ENCODE measurements at places on chromosomes 4 and X.

- no peak for DNase-seq
These were observed 81.2 kb downstream of the ABLIM2 start for GRCh38 chr4:8077181-8078108.

DNA sequence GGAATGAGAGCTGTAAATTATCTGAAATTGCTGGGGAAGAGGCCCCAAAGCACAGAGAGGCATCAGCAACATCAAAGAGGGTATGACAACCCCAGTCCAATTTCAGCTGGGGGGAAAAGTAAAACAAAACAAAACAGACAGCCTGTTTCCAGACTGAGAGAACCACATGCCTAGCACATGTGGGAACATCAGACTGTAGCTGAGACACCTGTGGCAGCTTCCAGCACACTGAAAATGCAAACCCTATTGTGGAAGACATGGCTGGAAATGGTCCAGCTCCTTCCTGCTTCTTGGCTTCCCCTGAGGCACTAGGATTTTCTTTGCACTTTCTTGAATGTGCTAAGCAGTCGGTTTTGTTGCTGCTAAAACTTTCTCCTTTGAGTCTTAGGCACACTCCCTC, 240.9 kb upstream of the STS start:
- no peak for DNase-seq

DNA sequence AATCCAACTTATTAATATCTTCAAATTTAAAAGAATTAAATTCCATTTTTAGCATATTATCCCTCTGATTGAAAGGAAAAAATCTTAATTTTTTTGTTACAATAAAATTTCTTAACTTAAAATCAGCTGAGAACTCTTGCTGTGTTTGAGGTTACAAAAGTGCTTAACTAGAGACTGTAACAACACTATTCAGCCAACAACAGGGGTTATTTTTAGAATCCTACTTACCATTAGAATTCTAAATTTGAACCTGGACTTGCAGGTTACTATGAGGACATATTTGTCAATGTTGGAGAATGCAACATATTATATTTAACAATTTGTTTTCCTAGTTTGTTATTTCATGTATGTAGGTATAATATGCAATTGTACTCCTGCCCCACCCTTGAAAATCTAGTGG, 238.1 kb upstream of the CXXC4 start:
- DNase-seq: no peak

- no peak for DNase-seq
These were observed 19.7 kb downstream of the CYSLTR1 start for GRCh38 chrX:78307665-78308064.

DNA sequence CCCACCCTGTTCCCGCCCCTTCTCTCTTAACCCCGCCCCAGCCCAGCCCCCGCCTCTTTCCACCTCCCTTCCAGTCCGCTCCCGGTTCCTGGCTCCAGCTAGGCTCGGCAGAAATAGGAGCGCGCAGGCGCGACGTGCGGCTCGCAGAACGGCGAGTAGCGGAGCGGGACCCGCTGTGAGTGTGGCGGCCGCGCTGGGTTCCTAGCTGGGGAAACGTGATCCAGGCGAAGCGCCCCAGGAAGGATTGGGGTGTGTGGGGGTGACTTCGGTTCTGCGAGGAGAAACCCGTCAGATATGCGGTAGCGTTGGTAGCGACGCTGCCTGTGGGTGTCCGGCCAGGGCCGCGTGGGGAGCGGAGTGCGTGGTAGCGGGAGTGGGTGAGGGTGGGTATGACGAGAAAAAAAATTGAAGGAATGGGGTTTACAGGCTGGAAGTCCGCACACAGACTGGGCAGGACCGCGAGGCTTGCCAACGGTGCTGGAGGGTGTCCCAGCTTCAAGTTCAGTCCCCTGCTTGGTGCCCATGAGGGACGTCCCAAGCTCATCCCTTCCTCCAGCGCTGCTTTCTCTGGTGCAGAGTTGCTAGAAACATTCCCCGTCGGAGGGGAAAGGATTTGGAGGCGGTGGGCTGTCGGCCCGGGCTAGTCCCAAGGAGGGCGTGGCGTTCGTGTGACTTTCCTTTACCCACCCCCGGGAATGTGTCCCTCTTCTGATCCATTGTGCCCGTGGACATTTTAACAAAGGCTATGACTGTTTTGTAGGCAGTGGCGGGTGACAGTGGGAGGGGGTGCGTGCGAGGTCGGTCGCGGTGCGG, at the start of gene PRRG1:
Gene PRRG1, plus strand, starts transcription at position 144 of the 813 bp plus-strand sequence. CDS start 56,886 bp downstream, outside the sequence.
- DNase-seq: peak; percentile 2

GRCh38 chr4:86033171-86033570, 326.7 kb downstream of the MAPK10 start:
- no peak for DNase-seq

Data from NCI-H2081 treated with DMSO at 0.1 percent for 48 hours (cell line).